Tibial artery (tissue), 4 donors: ENCODE measurements at places on chromosomes 6 and 20.

DNA sequence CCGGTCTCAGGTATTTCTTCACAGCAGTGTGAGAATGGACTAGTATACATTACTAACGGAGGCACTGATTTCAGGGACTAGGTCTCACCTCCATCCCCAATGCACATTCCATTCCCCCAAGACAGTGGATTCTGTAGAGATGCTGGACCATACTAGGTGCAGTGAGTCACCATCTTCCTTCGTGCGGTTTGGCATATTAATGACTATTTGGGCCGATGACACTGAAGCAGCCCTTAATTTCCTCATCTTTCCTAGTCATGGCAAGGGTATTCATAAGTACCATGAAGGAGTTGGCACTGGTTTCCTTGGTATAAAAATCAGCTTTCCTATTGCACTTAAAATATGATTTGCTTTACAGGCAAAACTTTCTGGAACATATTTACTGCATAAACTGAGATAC, 121.4 kb upstream of the TRAF3IP2 start:
- no peak for DNase-seq

DNA sequence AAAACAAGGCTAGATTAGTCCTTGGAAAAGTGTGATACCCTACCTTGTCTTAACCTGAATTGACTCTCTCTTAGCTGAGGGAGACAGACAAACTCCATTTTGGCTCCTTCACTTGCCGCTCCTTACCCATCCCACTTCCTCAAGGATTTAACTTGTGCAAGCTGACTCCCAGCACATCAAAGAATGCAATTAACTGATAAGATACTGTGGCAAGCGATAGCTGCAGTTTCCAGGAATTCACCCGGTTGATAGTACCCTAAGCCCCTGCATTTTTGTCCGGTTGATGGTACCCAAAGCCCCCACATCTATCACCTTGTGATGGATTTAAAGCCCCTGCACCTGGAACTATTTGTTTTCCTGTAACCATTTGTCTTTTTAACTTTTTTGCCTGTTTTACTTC, 1.9 kb upstream of the SERINC3 start:
- no peak for DNase-seq

- DNase-seq = no peak
Observed at GRCh38 chr6:167731216-167731615, 95.5 kb upstream of the AFDN start.

GRCh38 chr6:150549007-150549406, 50.7 kb upstream of the PLEKHG1 start:
- DNase-seq = no peak

DNA sequence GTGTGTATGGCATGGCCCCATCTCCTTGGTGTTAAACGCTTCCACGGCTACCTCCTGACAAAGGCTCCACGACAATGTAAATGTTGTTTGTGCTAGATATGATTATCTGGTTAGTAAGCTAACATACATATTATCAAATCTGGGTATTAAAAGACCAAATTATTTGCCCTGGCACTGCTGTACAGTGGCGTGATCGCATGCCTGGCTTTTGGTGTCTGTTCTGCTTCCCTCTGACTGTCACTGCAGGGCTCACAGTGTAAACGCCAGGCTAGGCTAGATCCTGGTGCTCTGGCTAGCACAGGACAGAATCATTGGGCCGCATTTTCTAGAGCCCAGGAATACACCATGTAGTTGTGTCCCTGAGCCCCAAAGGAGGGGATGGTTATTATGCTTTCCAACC, 38.7 kb downstream of the CD164 start:
- no peak for DNase-seq

GRCh38 chr6:46914279-46914810, 7.4 kb downstream of the ADGRF5 start:
- DNase-seq = no peak

DNA sequence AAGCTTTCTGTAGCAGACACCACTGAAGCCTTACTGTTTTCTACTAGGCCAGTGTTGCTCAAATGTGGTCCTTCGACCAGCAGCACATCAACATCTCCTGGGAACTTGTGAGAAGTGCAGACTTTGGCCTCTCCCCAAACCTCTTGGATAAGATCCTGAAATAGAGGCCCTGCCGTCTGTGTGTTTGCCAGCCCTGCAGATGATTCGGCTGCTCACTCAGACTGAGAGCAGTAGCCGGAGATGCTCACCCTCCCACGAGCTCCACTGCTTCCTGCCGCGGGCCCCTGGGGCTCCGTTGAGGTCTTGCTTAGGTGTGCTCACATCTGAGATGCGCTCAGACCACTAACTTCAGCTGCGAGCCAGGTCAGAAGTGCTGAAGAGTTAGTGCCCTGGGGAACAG, 129.5 kb upstream of the SSTR4 start:
- DNase-seq = peak; percentile 43

GRCh38 chr6:37845930-37846329, 26.4 kb downstream of the ZFAND3 start:
- no peak for DNase-seq

GRCh38 chr20:45782890-45783289, 8.8 kb downstream of the WFDC3 start:
- no peak for DNase-seq

DNA sequence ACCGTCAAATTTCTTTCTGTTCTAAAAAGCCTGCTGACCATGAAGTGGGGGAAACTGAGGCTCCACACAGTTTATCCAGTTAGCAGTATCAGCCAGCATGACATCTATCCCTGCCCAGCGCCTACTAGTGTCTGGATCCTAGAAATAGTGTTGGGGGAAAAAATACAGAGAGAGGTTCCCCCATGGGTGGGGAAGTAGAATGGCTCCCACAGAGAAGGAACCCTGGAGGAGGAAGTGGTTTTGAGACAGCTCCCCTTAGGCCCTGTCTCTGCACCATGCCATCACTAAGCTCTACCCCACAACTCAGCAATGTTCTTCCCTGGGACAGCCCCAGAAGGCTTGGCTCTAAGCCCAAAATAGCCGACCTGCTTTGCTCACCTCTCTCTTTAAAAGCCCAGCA, 153.4 kb downstream of the MBOAT1 start:
- DNase-seq = no peak

GRCh38 chr6:24686946-24687345, 20.1 kb downstream of the ACOT13 start:
- DNase-seq = no peak

DNA sequence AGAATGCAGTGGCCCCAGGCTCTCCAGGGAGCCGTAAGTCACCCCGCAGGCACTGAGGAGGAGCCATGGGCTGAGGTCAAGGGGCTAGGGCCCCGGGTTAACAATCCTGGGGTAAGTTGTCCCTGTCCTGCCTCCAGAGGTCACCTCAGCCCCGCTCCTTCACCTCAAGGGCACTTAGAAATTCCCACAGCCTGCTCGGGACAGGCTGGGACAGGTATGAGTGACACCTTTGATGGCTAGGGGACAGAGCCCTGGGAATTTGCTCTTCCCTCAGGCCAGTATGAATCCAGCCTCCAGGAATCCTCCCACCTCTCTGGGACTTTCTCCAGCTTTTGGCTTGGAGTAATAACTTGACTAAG, 3.5 kb upstream of the GRM4 start:
- DNase-seq = peak; percentile 24

GRCh38 chr6:24875534-24875901, 60.2 kb downstream of the RIPOR2 start:
- DNase-seq = no peak
